IPS-NIHi11 (cell line): ENCODE measurements at places on chromosomes 7 and 10.

DNA sequence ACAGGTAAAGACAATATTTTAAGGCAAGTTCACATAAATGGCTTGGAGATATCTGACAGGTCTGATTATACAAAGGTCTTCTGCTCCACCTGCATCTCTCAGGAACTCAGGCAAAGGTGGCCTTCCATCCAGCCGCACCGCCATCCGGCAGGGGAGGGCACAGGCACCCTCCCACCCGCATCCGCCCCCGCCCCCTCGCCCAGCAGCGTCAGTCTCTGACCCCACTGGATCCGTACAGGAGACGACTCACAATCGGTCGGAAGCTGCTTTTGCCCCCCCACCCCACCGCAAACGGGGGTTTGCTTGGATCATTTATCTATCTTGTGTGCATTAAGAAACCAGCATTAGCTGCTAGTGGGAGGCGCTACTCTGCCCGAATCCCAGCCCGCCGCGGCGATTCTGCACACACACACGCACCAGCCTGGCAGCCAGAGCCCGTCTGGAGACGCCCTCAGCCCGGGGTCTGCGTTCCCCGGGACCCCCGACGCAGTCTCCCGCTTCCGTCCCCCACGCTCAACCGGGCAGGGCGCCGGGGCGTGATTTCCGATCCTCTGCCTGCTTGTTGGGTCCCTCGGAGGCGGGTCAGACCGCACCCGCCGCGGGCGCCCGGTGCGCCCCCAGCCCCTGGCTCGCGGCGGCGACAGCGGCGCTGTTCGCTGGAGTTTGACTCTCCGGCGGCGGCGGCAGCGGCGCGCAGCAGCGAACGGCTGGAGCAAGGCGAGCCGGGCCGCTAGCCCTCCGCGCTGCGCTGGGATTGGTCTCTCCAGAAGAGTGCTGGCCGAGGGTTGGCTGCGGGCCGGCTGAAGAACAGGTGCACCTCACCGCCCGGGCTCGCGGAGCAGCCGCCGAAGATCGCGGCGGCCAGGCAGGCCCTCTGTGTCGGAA, 820 bp upstream of the NRG3 start:
- peak; percentile 94 for DNase-seq

GRCh38 chr10:119341459-119342301, 134.3 kb downstream of the GRK5 start:
- no peak for DNase-seq

GRCh38 chr10:78952686-78953085, 116.1 kb upstream of the ZMIZ1 start:
- DNase-seq = no peak

DNA sequence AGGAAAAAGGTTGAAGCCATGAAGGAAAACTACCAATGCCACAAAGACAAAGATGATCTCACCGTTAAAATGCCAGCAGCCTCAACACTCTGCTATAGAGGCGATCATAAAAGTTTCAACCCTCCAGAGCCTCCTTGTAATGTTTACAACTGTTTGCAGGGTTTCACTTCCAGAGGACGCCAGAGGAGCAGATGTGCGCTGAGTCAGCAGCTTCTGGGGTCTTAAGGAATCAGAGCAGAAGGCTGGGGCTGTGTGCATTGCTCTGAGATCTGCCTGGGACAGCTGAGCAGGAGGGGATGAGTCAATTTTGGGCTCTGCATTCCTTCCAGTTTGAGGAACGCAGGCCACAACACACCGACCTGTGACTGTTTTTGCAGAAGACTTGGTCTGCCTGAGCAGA, 98.3 kb downstream of the TMEM130 start:
- no peak for DNase-seq

GRCh38 chr7:28697913-28698563, 260.1 kb downstream of the TRIL start:
- DNase-seq = no peak

- no peak for DNase-seq
These were observed 24.9 kb downstream of the ZNF783 start for GRCh38 chr7:149286811-149287400.

- no peak for DNase-seq
These were observed 2.9 kb upstream of the HKDC1 start for GRCh38 chr10:69217119-69217754.

GRCh38 chr10:114519756-114520293, 115.5 kb upstream of the AFAP1L2 start:
- no peak for DNase-seq

GRCh38 chr10:95457319-95457886, 103.8 kb downstream of the SORBS1 start:
- DNase-seq = no peak

DNA sequence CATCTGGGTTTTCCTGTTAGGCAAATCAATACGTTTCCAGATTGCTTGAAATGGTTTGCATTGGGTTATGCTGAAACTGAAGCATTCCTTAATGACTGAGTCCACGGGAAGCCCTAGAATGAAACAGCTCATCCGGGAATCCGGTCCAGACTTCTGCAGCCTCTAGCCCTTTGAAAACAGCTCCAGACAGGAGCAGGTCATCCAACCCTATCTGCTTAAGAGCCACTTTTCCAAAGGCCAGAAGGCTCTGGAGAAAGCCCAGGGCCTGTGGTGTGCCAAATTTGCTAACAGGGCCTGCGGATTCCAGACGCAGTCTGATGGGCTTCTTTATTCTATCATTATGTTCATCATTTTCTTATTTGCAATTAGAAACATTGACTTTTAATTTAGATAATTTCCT, 265.4 kb downstream of the SKIDA1 start:
- no peak for DNase-seq

DNA sequence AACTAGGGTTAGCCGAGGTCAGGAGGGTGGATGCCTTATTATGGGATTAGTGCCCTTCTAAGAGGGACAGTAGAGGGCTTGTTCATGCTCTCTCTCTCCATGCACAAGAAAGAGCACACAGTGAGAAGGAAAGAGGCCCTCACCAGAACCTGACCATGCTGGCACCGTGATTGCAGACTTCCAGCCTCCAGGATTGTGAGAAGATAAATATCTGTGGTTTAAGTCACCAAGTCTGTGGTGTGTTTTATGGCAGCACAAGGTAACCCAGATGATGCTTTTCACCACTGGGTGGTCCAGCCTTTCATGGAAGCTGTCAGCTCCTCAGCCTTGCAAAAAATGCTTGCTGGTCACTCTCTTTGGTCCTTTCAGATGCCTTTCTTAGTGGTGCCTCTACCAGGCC, 175.9 kb downstream of the ANKRD30A start:
- DNase-seq = no peak

GRCh38 chr7:74506325-74506724, 52.6 kb downstream of the GTF2IRD1 start:
- DNase-seq = no peak

DNA sequence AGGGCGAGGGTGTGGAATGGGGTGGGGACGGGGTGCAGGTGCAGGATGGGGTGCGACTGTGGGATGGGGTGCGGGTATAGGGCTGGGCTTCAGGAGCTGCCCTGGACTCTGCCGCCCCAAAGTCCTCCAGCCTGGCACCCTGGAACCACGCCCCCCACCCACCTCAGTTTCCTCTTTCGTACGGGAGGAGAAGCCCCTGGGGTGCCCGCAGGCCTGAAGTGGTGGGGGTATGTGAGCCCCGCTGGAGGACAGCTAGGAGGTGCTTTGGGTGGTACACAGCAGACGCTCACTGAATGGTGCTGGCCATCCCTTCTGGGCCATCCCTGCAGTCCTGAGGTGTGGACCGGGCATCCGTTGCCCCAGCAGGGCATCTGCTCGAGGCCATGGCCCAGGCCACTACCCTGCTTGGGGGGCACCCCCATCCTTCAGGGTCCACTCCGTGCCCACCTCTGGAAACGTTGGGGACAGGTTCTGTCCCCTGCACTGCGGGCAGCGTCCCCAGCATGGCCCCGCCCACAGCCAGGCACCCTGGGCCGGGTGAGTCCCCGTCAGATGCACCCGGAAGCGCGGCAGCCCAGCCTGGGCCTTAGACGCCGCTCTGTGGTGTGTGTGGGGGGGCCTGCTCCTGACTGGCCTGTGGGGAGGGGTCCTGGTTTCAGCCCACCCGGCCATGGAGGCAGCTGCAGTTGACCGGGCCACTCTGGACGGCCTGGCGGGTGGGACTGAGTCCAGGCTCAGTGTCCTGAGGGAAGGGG, 41.6 kb downstream of the UNCX start:
- no peak for DNase-seq

DNA sequence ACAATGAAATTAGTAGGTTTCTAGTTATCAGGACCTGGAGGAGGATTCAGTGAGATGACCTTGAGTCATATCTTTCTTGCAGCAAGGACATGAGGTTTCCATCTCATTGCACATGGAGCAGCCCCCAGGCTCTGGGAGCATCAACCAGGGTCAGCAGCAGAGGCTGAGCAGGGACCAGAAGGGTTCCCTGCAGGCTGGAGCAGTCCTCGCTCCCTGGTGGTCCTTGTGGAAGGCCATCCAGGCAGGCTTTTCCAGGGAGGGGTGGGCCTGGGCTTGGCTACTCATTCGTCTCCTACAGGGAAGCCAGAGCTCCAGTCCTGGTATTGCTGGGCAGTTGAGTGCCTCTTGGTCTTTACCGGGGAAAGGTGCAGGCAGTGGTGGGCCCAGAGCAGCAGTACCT, 587.5 kb downstream of the GLRX3 start:
- DNase-seq = no peak

DNA sequence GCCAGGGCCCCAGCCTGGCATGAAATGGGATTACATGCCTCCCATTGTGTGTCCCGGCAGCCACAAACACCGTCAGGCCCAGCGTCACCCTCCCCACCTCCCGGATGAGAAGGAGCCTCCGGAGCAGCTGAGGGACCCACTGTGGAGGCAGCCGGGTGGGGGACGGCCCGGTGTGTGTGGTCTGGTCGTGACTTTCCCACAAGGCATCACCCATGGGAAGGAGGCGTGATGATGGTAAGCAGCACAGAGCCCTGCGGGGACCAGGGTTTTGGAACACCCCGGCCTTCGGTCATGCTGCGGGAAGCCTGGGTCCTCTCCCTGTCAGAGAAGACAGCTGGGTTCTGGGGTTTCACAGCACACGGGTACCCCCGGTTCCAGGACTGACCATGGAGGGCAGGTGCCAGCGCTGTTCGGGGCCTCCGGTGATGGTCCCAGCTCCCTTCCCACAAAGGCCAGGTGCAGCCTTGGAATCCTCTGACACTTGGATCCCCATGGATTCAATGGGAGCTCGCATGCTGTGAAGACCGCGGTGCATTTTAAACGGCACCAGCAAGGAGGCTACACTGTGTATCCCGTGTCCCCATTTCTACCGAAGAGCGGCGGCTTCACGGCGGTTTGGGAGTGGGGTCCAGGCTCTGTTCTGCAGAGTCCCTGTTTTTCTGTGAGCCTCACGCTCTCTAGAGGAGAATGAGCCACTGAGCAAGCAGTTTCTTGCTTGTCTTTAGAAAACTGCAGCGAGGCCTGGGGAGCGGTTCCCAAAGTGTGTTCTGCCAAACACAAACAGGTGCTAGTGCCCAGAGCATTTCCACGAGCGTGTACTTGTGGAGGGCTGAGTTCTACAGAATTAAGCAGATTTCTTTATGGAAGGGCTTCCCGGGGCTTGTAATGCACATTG, 336.0 kb downstream of the ADARB2 start:
- no peak for DNase-seq

GRCh38 chr10:73634421-73634820, 6.9 kb downstream of the MYOZ1 start:
- no peak for DNase-seq

DNA sequence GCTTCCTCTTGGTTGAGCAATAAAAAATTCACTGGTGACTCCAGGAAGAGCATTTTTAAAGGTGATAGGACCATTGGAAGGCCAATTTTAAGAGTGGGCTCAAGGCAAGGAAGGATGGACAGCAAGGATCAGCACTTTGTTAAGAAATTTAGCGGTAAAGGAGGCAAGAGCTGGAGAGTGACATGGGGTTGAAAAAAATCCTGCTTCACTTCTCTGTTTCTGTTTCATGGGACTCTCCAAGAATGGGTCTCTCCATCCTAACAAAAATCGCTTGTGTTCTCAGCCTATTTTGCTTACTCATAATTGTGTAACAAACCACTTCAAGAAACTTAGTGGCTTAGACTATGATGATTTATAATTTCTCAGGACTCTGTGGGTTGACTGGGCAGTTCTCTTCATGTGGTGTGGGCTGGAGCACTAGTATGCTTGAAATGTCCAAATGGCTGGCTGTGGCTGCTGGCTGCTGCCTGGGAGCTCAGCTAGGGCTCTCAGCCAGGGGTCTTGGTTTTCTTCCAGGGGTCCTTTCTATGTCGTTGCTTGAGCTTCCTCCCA, 59.8 kb upstream of the ZNRF2 start:
- DNase-seq = no peak

DNA sequence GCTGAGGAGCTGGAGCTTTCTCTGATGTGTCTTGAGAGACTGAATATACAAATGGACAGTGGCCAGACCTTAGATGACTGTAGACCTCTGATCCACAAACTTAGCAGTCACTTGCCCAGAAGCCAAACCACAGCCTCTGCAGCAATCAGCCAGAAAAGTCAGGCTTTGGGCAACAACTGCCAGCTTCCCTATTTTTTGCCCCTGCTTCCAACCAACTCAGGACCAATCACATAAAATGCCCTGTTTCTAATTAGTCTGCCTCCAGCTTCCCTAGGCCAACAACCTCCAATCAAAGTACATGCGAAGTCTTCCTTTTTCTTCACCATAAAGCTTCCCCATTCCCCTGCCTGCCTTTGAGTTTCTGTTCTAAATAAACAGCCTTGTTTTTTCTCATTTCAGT, 37.8 kb upstream of the CACUL1 start:
- DNase-seq = no peak

- no peak for DNase-seq
These were observed 142.6 kb upstream of the KCNMA1 start for GRCh38 chr10:77780180-77780579.

DNA sequence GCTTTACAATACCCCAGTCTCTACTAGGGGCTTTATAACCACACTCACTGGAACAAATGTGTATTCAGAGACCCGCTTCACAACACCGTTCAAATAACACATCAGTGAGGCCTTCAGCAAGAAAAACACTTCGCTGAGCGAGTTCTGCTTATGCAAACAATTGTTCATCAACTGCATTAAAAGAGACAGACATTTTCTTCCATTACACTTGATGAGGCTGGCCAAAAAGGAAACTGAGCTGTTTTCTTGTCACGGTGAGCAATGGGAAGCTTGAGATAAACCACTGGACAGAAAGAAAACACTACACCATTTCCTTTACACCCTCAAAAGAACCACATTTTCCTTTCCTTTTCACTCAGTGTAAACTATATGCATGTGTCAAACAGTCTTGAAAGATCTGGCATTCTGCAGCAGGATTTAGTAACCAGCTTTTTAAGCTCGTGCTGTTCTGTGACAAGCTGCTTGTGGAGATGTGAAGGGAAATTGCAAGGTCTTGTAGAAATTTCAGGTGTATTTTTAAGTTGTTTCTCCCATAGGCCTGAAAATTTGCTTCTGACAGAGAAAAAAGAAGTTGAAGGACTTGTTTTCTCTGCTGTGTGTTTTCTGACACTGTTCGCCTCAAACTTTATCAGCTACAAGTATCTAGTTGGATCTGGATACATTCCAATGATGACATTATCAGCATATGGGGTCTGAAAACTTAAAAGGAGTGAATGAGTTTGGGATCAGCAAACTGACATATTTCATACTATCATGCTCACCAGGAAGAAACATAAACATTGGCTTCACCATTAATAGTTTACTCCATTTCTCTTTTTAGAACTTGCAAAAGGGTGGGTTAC, 693.1 kb downstream of the PARD3 start:
- no peak for DNase-seq

- no peak for DNase-seq
These were observed 33.3 kb downstream of the SNX13 start for GRCh38 chr7:17907014-17907413.
